ENCODE measurements at places on chromosomes 6 and 20.

- DNase-seq, result no peak
Measured at GRCh38 chr6:54646069-54646950, 200.3 kb upstream of the FAM83B start.

- no peak for DNase-seq
Measured at GRCh38 chr6:39208223-39208739, 21.0 kb downstream of the KCNK5 start.

DNA sequence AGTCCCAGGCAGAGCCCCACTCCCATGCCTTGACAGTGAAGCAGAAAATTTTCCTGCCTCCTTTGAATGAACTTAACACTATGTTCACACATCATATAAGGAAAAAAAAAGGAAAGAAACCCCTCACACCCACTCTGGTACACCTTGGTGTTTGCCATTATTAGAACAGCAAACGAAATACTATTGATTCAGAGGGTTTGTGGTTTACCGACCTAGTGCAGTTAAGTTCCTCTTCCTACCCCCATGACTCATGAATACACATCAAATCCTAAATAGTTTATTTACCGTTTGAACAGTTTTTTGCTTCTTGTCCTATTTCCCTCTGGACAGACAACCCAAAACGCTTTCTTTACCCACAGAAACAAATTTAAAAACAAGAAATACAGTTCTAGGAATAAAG lies 237.7 kb downstream of the FOXA2 start:
- DNase-seq, result no peak

DNA sequence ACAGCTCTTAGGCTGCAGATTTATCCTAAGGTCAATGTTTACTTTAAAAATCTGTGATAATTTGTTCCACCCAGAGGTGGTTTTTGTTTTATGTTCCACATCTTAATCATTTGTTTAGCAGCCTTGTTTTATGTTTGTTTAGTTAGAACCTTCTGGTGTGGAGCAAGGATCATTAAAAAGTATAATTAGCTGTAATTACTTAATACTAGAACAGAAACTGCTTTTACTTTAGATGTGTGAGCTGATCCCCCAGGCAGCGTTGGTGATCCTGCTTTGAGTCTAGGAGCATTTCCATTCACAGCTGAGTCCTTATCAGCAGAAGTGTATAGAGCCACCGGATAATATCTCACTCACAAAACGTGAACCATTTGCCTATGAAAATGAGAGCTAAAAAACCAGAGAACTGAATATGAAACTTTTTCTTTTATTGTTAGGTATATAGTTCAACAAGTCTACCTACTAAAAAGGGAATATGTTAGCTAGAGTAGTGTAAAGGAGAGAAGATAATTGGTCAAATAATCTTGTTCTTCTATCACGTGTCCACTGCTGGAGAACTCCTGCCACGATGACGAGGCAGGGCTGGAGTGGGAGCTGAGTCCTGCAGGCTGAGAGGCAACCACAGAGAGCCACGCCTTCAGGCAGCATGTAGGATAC lies 78.5 kb downstream of the TRMT11 start:
- DNase-seq, result peak; percentile 52

GRCh38 chr20:51747182-51747911 lies 20.8 kb downstream of the ATP9A start:
- DNase-seq, result no peak

DNA sequence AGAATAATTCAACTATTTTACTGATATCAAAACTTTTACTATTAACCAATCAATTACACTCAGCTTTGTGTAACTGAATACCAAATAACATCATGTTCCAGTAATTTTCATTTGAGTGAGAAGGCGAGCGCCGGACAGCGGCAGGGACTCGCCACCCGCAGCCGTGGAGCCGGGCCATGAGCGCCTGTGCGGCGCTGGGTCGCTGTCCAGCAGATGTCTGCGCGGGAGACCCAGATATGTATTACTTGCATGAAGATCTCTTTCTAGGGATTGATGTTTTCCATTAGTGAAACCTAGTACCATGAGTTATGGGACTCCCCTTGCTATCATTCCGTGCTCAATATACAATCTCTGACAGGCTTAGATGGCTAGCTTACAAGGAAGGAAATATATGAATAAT lies 245.1 kb upstream of the PRSS16 start:
- no peak for DNase-seq

- peak; percentile 77 for DNase-seq
Measured at GRCh38 chr6:31495580-31495979, 2.4 kb upstream of the MICB start.

- no peak for DNase-seq
Measured at GRCh38 chr6:159315562-159315961, 146.4 kb downstream of the FNDC1 start.
